Central memory CD4-positive, alpha-beta T cell (primary cell): ENCODE measurements at places on chromosomes 2 and 18.

GRCh38 chr2:6771634-6772611 is 93.8 kb downstream of the CMPK2 start:
- DNase-seq: no peak

- DNase-seq: no peak
These were observed 11.4 kb upstream of the GALNT5 start for GRCh38 chr2:157245846-157246764.

DNA sequence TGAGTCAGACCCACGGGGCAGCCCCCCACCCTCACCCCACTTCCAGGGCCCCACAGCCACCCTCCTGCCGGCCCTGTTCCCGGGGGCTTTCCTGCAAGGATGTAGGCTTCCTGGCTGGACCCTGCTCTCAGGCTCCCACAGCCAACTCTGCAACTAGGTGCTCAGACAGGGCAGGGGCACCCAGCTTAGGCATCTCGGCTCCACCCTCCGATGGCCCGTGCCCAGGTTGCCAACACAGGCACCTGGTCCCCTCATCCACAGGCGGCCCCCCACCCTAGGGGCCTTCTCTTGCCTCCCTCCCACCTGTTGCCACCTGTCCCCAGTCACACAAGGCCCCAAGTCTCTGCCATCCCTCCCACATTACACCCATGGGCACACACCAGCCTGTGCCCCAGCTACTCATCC is 34.6 kb downstream of the HS6ST1 start:
- DNase-seq: no peak

GRCh38 chr2:169388161-169388560 is 25.8 kb upstream of the LRP2 start:
- no peak for DNase-seq

- DNase-seq: no peak
These were observed 101.8 kb downstream of the ASAP2 start for GRCh38 chr2:9308186-9308955.

DNA sequence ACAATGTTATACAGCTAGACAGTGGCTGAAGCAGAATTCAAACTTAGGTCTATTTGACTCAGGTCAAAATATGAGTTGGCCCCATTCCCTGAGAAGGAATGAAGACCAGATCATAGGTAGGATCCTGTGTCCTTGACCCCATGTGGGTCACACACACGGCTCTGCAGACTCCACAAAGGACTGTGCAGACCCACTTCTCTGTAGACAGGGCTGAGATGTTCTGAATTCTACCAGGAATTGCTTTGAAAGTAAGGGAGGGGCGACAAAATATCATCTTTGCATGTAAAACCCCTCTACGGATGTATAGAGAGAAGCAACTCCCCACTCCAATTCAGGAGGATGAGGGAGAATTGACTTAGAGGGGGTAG is 62.3 kb upstream of the CTIF start:
- DNase-seq: no peak

DNA sequence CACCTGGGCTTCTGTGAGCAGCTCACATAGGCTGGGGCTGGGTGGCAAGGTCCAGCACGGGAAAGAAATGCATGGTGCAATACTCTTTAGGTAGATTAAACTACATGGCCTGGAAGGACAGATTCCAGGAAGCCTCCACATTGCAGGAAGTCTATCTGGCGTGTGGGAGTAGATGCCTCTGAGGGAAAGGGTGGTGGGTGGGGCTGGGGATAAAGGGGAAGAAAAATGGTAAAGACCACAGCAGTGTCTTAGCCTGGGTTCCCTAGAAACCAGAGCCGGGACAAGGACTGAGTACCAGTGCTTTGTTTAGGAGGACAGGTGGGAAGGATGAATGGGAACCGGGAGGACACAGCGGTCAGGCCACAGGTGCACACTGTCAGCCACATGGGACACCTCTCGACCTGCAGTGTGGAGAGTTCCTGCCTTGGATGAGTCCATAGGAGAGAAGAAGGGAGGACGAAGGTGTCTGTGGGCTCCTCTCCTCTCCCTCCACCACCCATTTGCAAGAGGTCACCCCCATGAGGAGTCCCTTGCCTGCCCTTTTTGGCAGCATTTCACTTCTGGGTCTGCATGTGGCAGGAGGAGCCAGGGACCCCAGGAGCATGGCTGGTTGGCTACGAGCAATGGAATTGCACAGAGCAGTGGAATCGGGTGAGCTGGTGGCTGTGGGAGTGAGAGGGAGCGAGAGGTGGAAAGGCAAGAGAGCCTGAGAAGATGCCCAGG is 91.5 kb upstream of the HS6ST1 start:
- DNase-seq: no peak

GRCh38 chr2:124048102-124048501 is 23.0 kb downstream of the CNTNAP5 start:
- no peak for DNase-seq

DNA sequence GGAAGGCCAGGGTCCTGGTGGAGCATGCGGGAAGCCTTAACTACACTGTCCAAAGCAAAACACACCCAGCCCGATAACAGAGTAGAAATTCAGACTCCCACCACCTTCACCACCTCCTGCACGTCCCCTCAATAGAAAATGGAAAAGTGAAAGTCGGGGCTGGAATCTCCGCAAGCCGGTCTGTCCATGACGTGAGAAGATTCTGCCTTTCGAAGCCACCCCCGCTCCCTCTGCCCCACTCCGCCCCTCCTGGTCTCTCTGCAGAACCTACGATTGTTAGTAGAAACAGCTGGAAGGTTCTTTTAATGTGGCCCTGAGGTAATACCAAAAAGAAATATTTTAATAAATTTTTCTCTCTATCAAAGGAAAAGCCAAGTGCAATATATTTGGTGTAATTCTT is 116.4 kb downstream of the GBX2 start:
- DNase-seq: no peak

GRCh38 chr2:7994397-7994951 is 687.4 kb upstream of the ID2 start:
- no peak for DNase-seq

- DNase-seq: no peak
These were observed 65.3 kb downstream of the C1D start for GRCh38 chr2:67997528-67997900.

DNA sequence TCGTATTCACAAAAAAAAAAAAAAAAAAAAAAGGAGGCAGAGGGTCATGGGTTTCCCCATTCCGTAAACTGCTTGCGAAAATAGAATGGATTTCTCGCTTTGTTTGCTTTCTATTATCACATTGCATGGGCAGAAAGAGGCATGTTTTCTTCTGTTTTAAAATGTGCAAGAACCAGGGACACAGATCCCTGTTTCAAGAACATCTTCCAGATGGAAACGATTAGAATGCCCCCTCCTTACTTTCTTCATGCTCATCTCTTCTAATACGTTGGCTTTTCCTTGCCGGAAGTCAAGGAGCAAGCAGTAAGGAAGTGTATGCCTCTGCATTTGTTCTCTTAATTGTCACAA is 51.0 kb upstream of the ZNF516 start:
- DNase-seq: no peak

- peak; percentile 21 for DNase-seq
These were observed 57.5 kb downstream of the AP1S3 start for GRCh38 chr2:223779877-223780276.

- DNase-seq: no peak
These were observed 166.8 kb downstream of the DCDC2C start for GRCh38 chr2:3870222-3870621.

- no peak for DNase-seq
These were observed 232.7 kb upstream of the UBE2E3 start for GRCh38 chr2:180747728-180748127.

- no peak for DNase-seq
These were observed 158.3 kb upstream of the CAVIN2 start for GRCh38 chr2:192005211-192005610.

GRCh38 chr2:22329211-22330154 is 1055.5 kb upstream of the KLHL29 start:
- no peak for DNase-seq

DNA sequence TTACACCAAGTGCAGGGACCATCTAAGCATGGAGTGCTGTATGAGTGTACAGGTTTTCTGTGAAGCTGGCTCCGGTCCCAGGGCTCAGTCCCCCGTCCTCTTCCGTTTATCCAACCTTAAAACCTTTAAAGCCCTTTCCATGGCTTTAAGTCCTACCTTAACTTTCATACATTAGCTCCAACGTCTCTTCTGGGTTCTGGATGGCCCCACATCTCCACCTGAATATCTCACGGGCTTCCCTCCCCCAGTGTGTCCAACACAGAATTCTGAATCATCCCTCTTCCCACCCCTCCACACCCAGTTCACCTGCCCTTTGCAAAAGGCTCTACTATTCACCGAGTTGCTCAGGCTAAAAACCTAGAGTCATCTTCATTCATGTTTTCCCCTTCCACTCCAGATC is 12.8 kb downstream of the ARHGAP25 start:
- DNase-seq: no peak

DNA sequence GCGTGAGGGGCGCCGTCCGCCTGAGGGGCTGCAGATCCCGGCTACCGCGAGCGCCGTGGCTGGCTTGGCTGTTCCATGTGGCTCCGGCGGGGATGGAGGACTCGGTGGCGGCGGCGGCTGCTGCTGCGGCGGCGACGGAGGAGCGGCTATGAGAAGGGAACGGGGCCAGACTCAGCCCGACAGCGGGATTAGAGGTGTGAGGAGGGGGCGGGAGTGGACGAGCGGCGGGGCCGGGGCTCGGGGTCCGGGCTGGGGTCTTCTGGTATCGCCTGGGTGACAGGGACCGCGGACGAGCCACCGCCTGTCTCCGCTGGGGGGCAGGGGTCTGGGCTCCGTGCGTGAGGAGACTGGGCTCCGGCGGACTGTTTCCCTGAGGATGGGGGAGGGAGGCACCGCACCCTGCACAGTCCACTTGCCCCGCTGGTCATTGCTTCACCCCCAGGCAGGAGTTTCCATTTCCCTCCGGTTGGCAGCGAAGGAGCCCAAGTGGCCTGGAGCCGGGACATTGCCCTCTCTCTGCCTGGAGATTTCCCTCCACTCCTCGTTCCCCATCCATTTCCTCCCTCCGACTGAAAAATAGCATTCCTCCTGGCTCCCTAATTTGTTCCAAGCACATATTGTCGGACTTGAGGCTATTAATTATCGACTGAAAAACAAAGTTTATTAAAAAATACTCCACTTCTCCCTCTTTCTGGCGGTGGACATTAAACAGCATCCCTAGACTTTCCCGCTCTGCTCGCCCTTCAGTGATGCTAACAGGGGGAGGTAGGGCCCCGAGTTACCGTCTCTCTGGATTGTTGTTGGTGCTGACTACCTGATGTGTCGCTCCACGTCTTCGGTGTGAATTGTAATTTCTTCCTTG is 577 bp downstream of the EHBP1 start:
- DNase-seq: no peak

DNA sequence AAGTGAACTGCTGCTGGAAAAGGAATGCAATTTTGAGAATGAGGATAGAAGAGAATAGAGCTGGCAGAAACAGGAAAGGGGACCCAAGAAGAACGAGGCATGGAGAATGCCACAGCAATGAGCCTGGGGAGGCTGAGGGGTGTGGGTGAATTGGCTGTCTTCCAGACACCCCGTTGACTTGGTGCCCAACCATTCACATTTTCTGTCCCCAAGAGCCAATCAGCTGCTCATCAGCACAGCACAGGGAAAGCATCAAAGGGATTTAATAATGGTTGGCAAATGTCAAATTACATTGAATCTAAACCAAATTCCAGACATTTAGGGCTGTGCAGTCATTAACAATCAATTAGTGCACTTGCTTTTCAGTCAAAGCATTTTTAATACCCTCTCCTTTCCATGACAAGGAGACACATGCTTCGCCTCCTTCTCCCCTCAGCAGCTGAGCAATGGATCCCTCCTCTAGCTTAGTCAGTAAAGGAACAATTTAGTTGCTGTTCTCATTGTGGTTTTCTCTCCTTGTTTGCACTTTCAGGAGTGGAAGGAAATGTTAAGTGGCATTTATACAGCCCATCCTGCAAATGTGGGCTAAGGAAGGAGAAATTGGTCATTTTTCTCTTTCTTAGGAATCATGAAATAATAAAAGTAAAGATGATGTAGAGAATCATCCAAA is 98.8 kb downstream of the KLF7 start:
- no peak for DNase-seq

DNA sequence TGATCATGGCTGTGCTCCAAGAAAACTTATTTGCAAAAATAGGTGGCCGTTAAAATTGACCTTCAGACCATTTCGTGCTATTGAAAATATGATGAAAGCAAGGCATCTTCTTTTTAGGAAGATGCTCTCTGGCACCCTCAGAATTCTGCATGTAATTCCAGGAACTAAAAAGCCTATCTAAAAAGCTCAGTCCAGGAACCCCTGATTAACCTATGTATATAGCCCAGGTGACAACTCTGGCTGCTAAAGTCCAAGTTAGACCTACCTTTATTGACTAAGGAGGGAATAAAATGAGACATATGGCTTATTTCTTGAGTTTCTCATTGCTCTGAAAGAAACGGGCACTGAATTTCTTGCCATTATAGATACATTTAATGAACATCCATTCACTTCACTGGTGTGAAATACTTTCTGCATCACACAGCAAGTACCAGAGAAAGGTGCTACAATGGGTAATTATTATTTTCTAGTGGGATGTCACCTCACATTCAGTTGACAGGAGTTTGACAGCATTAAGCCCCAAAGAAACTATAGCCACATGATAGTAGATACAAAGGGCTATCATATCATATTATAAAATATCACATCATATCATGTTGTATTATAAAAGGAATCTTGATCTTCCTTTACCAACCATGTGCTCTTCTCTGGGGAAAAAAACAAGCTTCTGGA is 83.8 kb downstream of the EPHA4 start:
- DNase-seq: no peak

GRCh38 chr18:79191956-79192355 is 122.8 kb downstream of the ATP9B start:
- DNase-seq: no peak

DNA sequence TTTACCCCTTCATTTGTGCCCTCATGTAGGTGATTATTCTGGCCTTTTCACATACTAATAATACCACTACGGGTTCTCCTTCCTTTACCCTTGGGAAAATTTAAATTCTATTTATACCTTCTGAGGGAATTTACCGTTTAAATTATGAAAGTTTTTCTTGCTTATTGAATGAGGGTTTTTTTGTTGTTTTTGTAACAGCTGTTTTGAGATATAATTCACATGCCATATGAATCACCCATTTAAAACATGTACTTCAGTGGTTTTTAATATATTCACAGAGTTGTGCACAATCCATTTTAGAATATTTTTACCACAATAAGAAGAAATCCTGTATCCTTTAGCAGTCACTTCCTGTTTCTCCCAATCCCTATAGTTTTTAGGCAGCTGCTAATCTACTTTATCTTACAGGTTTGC is 54.7 kb downstream of the EML4 start:
- no peak for DNase-seq

GRCh38 chr2:175233135-175233719 is 51.7 kb upstream of the ATP5MC3 start:
- no peak for DNase-seq

- DNase-seq: no peak
These were observed 81.0 kb downstream of the SEMA4F start for GRCh38 chr2:74735009-74735408.

GRCh38 chr2:26720322-26721114 is 28.0 kb downstream of the KCNK3 start:
- DNase-seq: no peak

GRCh38 chr2:17610521-17610920 is 70.0 kb downstream of the VSNL1 start:
- DNase-seq: no peak

GRCh38 chr18:57889841-57890240 is 86.7 kb upstream of the ATP8B1 start:
- no peak for DNase-seq
